Epithelial cell of proximal tubule (primary cell): ENCODE measurements at places on chromosomes 5 and 9. TPM values are rescaled to one million over a fixed set of nuclear protein-coding genes. Genes with fewer than 3 reads are reported as not detected.

GRCh38 chr9:126519660-126520420 is 93.9 kb upstream of the LMX1B start:
- no peak for DNase-seq

DNA sequence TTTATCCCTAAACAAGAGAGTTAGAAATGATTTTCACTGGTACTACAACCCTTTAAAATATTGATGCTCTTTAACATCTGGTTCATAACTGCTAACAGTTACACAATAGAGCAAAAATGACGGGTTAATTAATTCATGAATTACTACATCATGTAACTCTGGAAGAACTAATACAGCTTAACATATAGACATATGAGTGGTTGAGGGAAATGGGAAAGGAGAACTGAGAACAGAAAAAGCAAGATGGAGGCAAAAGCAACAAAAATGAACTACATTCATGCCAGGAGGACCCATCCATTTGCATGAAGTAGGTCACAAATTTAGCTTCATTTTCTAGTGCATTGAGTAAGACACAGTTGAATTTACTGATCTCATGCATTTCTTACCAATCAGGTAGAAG is 61.8 kb downstream of the C9 start:
- no peak for DNase-seq

GRCh38 chr5:166340039-166340438 is 1951.4 kb upstream of the WWC1 start:
- no peak for DNase-seq

- no peak for DNase-seq
Measured at GRCh38 chr5:55004729-55005128, 19.3 kb upstream of the GZMK start.

DNA sequence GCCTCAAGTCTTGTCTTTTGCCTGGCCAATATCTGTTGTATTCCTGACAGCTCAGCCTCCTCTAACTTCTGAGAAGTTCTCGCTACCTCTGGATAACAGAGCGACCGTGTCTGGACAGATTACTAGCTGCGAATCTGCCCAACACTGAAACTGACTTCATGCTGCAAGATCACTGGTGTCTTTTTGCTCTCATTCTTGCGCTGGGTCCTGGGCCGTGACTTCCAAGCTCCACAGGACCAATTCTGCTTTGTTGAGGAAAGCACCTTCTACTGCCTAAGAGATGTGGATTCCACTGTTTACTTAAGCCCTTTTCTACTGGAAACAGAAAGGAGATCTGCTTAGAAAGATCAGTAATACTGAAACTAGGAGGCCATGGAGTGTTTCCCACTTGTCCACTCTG is 978.8 kb upstream of the DMAC1 start:
- no peak for DNase-seq

DNA sequence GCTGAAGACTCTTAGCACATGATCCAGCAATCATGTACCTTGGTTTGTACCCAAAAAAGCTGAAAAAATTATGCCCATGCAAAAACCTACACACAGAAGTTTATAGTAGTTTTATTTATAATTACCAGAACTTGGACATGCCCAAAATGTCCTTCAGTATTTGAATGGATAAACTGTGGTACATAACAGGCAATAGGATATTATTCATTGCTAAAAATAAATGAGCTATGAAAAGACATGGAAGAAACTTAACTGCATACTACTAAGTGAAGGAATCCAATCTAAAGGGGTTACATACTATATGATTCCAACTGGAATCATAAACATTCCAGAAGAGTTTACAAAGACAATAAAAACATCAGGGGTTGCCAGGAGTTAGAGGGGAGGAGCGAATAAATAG is 25.6 kb downstream of the FBXL17 start:
- no peak for DNase-seq

SPATA31E1 gene
- total RNA-seq = not detected in 2 replicates

GFI1B gene
- total RNA-seq = not detected in 2 replicates
